GF-D8 (cell line): ENCODE measurements at places on chromosomes 5 and 9.

GRCh38 chr9:75664597-75664996, 225.9 kb upstream of the PCSK5 start:
- DNase-seq = no peak

GRCh38 chr5:149936700-149937091, 7.9 kb downstream of the PDE6A start:
- no peak for DNase-seq

DNA sequence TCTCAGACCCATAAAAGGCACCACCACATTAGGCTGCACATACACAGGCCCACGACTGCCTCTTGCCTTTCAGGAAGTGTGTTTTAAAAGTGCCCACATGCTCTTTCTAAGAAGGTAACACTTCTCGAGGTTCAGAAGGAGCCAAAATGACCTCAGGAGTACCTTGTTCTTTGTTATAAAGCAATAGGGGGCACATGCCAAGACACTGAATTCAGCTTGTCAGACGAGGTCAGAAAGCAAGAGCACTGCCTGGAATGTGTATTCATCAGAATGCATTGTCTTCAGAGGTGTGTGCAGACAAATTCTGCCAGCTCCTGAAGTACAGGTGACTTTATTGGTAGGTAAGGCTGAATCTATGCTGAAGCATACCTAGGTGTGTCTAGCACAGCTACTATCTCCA, 114.5 kb upstream of the IRX1 start:
- no peak for DNase-seq

DNA sequence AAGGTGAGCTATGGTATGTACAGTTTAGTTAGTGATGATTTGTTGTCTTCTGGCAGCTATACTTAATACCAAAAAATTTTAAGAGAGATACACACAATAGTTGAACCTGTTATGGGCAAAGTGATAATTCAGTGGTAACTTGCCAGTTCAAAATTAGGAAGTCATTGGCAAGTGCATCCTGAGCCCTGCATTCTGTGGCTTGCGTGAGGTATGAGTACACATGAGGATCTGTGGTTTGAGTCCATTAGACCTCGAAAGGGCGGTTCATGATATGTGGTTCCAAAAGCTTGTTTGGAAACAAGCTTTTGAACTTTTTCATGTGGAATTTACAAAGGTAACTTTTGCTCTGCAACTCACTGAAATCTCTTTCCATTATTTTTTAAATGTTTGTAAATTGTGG, 47.0 kb downstream of the GPR21 start:
- no peak for DNase-seq

DNA sequence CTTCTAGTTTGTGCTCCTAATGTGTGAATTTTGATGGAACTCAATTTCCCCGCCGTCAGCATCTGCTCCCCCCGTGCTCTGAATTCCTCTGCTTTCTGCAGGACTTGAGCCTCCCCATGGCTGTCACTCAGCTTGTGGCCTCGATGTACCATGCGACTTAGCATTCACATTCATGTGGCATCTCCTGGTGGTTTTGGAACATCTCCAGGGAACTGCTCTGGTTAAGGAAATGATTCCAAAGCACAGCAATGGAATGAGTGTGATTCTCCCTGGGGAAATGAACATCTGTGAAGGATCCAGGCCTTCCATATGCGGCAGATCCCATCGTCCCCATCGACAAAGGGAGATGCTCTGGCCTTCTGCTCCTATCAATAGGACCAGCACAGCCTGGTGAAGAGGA, 119.0 kb downstream of the ENTREP1 start:
- no peak for DNase-seq

- no peak for DNase-seq
These were observed at the start of gene ARHGEF37 for GRCh38 chr5:149581192-149581861. Gene ARHGEF37 (plus strand): TSS chr5:149581498. CDS start chr5:149597770, 16,272 bp downstream.

GRCh38 chr5:67140413-67140812, 56.2 kb downstream of the CD180 start:
- no peak for DNase-seq

GRCh38 chr9:126336736-126337325, 10.2 kb downstream of the MVB12B start:
- no peak for DNase-seq

GRCh38 chr9:77602852-77603251, 45.3 kb downstream of the GNA14 start:
- no peak for DNase-seq

DNA sequence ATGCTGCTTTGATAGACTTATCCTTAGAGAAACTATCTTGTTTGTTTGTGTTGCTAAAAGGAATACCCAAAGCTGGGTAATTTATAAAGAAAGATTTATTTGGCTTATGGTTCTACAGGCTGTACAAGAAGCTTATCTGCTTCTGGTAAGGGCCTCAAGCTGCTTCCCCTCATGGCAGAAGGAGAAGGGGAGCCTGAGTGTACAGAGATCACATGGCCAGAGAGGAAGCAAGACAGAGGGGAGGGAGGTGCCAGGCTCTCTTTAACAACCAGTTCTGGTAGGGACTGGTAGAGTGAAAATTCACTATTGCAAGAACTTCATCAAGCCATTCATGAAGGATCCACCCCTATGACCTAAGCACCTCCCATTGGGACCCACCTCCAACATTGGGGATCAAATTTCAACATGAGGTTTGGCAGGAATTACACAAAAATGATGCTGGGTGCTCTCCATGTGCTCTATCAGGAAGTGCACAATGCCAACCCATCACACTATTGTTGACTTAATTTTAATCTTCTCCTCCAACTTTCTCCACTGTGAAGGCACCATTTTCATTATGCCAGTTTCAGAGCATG, 115.1 kb upstream of the SHB start:
- DNase-seq = no peak

DNA sequence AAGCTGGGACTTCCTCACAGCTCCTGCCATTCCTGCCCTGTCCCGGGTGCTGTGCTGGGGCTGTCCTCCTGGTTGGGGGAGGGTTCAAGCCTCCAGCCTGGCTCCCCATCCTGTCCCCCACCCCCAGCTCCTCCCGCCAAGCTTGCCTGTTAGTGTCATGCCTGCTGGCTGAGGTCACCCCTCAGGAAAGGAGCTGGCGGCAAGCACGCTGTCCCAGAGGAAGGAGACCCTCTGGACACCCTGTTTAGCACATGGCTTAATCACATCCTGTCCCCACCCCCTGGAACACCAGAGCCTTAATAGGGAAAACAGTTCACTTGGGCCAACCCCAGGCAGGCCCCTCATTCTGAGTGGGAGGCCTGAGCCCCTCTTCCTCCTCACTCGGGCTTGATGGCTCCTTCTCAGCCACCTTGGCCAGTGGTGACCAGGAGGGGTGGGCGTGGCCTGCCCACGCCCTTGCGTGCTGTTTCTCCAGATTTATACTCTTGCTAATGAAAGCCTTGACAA, 9.2 kb upstream of the PHYHD1 start:
- DNase-seq = no peak

DNA sequence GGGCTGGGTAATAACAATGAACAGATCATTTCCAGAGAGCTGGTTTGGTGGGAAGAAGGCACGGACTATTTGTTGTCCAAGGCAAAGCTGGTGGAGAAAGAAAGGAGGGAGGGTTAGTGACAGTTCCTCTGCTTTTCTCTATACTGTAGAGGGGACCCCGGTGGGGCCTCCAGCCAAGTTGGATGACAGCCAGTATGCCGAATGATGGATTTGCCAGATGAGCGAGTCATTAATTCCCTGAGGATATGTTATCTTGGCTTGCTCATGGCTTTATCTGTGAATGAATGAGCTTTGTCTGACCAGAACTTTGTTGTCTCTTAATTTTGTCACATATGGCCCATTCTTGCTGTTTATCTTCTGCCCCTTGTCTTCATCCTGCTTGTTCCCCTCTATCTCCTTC, 158.6 kb upstream of the GLRA1 start:
- no peak for DNase-seq

GRCh38 chr9:95495961-95496360, 20.8 kb downstream of the PTCH1 start:
- no peak for DNase-seq

DNA sequence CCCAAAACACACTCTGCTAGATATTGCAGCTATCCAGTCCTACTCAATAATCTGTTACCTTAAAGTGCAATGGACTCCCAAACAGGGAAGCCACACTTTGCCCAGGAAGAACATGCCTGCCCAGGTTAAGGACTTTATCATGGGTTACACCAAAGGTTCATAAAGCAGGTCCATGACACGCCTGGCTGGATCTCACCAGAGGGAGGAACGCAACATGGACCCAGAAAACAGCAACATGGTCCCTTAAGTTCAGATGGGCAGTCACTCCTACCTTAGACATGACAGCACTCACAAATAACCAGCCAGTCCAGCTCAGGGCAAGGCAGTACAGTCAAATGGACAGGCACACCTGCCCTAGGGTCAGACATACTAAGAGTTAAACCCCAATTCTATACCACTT, 3.8 kb downstream of the P4HA2 start:
- DNase-seq = no peak

DNA sequence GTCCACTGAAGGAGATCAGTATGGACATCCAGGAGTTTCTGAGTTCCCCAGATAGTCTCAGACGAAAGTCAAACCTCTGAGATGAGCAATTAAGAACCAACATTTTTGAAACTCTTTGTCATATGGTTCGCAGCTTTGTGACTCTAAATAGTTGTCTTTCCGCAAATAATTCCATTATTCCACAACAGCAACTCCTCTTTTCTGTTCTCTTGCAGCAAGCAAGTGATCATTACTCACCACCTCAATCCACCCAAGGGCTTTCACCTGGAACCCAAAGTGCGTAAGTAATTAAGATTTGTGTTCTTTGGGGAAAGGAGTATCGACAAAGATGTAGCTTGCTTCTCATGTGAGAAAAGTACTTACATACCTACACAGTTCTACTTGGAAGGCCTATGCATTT, 15.6 kb downstream of the MTX3 start:
- DNase-seq = no peak

DNA sequence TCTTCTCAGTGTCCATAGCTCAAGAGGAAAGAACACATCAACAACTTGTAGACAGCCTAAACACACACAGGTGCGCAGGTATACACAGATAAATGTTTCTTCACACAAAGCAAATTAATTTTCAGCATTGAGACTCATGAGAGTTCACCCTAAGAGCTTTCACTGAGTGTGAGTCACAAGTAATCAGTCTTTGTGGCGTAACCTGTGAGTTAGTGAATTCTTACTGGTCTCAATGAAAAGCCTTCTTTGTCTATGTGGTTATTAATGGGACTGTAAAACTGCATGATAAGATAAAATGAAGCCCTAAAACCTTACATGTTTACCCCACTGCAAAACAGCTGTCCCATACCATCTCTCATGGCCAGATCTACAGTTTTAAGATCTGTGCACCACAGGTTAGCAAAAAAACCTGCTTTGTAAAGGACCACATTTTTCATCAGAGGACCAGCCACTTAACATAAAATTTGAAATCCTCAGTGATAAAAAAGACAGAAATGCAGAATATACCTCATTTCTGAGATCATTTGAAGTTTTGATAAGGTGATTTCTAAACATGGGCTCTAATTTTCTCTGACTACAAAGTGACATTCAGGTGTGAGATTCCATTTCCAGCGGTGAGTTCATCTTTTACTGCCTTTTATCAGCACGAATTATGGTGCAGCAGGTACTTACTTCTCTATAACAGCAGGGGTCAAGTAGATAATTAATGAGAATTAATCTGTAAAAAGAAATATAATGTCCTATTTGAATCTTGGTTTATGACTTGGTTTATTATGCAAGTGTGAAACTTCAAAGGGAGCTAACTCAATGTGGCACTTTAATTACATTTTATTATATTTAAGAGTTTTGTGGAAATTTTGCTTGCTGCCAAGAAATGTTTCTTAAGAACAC, 335.7 kb upstream of the PIK3R1 start:
- DNase-seq = no peak

DNA sequence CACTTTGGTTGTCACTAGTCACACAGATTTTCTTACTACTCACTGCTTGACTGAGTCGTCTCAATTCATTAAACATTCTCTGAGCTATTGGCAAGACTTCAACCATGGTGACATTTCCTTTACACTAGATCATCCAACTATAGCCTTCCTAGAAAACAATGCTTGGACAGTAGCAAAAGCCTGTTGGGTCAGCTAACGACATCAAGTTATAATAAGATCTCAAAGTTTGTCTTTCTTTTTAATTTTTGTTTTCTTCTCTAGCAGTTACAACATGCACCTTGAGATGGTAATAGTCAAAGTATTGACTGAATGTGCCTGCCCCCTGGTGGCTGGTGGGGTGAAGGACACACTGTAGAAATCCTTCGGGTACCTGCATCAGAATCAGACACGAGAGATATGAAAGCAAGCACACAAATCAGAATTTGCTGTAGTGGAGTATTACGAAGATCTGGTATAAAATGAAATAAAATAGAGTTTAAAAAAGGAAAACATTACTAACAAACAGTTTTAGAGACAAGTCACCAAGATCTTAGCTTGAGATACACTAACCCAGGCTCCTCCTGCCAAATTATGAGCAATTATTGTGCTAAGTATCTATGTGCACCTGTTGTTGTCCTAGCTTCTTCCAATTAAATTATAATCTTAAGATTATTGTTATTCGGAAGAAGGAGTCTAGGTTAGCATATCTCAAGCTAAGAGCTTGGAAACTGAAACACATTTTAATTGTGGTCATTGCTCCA, 81.2 kb downstream of the ARL15 start:
- DNase-seq = no peak
